Activated CD4-positive, alpha-beta T cell treated with anti-CD3 and anti-CD28 coated beads, Interleukin-2, amount 10 ng/mL, durations not matched to agents 7 days and 5 days (primary cell): ENCODE measurements at places on chromosomes 1 and 21. TPM values are rescaled to one million over a fixed set of nuclear protein-coding genes. Genes with fewer than 3 reads are reported as not detected.

GRCh38 chr1:160830321-160831153 is 32.1 kb downstream of the CD244 start:
- H3K4me1 ChIP-seq, result peaks cover 27% of the 10 kb centered on the region
- no peak overlapping the region for H3K27ac ChIP-seq
- no peaks in the 10 kb centered on the region for H3K27me3 ChIP-seq

- peaks cover 9% of the 10 kb centered on the region for H3K27me3 ChIP-seq
- H3K27ac ChIP-seq, result no peak overlapping the region
- no peaks in the 10 kb centered on the region for H3K36me3 ChIP-seq
- DNase-seq, result peak; percentile 78
- H3K4me1 ChIP-seq, result peaks cover 7% of the 10 kb centered on the region
These were observed 6.4 kb upstream of the GUCA2B start for GRCh38 chr1:42146626-42147320.

- H3K4me1 ChIP-seq, result no peaks in the 10 kb centered on the region
- H3K27me3 ChIP-seq, result no peaks in the 10 kb centered on the region
- no peaks in the 10 kb centered on the region for H3K36me3 ChIP-seq
These were observed 305.1 kb downstream of the NPHP4 start for GRCh38 chr1:5686925-5687706.

DNA sequence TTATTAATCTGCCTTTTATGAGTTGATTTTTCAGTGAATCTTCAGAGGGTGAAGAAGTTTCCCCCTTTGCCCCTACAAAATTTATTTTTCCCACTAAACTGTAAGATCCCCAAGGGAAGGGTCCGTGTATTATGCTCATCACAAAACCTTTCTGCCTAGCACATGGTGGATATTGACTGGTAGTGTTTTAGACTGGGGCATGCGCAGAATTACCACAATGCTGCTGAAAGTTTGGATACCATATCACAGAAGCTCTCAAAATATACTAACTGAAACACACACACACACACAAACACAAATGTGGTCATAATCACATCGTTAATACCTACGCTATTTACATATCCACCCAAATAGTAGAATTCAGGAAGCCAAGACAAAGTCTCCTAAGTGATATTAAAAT is 28.0 kb upstream of the DMRTB1 start:
- peaks cover 12% of the 10 kb centered on the region for H3K27me3 ChIP-seq
- no peaks in the 10 kb centered on the region for H3K36me3 ChIP-seq
- H3K27ac ChIP-seq, result no peak overlapping the region
- no peak for DNase-seq
- peaks cover 3% of the 10 kb centered on the region for H3K4me1 ChIP-seq

Gene NEK2
- 49.0 TPM for total RNA-seq

DNA sequence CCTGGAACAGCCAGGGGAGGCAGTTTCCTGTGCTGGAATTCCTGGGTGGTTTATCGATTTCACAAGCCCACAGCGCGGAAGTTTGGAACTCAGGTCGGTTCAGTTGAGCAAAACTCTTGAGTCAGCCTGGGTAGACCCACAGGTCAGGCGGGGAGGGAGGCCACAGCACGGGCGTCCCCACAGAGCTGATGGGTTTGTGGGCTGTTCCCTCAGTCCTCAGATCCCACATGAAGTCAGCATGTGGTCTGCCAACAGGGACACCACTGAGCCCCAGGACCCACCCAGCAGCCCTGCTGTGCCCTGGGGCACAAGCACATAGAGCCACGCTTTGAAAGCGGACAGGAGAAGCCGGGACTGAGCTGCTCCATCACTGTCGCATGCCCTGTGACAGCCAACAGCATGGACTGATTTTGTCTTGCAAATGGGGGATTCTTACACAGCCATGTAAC is 17.4 kb downstream of the BMP8A start:
- H3K27ac ChIP-seq, result no peak overlapping the region
- peaks cover 19% of the 10 kb centered on the region for H3K4me1 ChIP-seq
- DNase-seq, result no peak
- H3K36me3 ChIP-seq, result no peaks in the 10 kb centered on the region

DNA sequence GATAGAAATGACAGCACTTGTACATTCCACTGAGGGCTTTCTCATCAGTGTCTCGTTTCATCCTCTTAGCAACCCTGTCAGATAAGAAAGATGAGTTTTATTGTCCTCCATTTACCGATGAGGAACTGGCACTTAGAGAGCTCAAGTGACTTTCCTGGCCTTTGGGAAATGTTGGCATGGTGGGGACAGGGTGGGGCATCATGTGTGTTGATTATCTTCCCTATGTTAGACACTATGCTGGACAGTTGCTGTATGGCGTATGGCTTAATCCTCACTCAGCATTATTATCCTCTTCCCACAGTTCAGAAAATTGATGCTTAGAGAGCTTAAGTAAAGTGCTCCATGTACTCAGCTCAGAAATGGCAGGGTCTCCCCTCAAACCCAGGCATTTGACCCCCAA is 163.2 kb downstream of the CAMTA1 start:
- no peaks in the 10 kb centered on the region for H3K27me3 ChIP-seq
- H3K27ac ChIP-seq, result no peak overlapping the region
- DNase-seq, result no peak
- H3K36me3 ChIP-seq, result no peaks in the 10 kb centered on the region
- H3K4me3 ChIP-seq, result no peak overlapping the region
- no peaks in the 10 kb centered on the region for H3K4me1 ChIP-seq

- no peaks in the 10 kb centered on the region for H3K4me1 ChIP-seq
- H3K27ac ChIP-seq, result no peak overlapping the region
- H3K4me3 ChIP-seq, result no peak overlapping the region
- no peak for DNase-seq
- no peaks in the 10 kb centered on the region for H3K36me3 ChIP-seq
- no peaks in the 10 kb centered on the region for H3K27me3 ChIP-seq
These were observed 40.8 kb upstream of the COL6A1 start for GRCh38 chr21:45940621-45941337.

DNA sequence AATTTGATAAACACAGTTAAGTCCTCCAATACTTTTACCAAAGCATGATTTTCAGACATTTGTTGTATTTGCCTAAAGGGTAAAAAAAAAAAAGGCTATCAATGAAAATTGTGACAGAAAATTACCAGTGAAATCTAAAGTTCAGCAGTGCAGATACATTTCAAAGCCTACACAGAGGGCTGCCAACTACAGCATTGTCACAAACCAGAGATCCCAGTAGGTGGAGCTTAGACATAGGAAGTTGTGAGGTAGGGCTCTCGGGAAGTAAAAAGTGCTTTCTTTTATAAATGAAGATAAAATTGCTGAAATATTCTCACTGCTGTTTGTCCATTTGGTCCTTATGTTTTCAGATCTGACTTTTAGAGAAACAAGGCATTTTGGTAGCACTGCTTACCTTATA is 123.0 kb downstream of the DYRK1A start:
- DNase-seq, result no peak
- H3K36me3 ChIP-seq, result peaks cover 46% of the 10 kb centered on the region
- H3K27me3 ChIP-seq, result no peaks in the 10 kb centered on the region
- H3K27ac ChIP-seq, result peak overlapping the region; percentile 20
- peaks cover 9% of the 10 kb centered on the region for H3K4me1 ChIP-seq
- H3K4me3 ChIP-seq, result no peak overlapping the region

Gene SLC22A15
- total RNA-seq, result 0.20 TPM

GRCh38 chr1:83500987-83501591 is 497.8 kb downstream of the TTLL7 start:
- no peak overlapping the region for H3K4me3 ChIP-seq
- no peaks in the 10 kb centered on the region for H3K27me3 ChIP-seq
- no peak overlapping the region for H3K27ac ChIP-seq
- H3K4me1 ChIP-seq, result peaks cover 42% of the 10 kb centered on the region

- DNase-seq, result no peak
- H3K4me3 ChIP-seq, result no peak overlapping the region
- H3K36me3 ChIP-seq, result no peaks in the 10 kb centered on the region
- no peaks in the 10 kb centered on the region for H3K4me1 ChIP-seq
These were observed 154.5 kb upstream of the KCND3 start for GRCh38 chr1:112143871-112144441.

DNA sequence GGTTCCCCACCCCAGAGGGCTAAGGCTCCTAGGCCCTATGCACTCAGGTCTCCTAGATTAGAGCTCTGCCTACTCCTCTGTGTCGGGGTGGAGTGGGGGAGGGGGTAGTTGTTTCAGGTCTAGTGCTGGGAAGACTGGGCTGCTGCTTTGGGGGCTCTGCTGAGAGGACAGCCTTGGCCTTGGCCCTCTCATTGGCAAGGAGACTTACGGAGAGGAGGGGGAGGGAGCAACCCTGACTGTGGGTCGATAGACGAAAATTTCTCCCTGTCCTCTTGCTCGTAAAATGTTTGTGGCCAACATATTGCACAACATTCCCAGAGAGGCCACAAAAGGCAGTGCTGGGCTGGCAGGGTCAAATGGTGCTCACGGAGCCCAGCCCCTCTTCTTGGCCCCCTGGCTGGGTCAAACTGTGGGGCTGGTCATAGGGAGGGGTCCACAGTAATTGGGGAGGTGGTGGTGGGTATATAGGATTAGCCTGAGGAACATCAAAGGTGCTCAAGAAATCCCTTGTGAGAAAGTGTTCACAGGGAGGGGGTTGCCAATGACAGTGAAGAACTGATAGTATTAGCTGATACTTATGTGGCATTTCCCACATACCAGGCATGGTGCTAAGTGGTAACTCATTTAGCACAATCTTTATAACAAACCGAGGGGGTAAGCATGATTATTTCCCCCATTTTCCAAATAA is 8.5 kb upstream of the DMBX1 start:
- H3K27me3 ChIP-seq, result peaks cover 48% of the 10 kb centered on the region
- H3K4me3 ChIP-seq, result no peak overlapping the region
- H3K4me1 ChIP-seq, result no peaks in the 10 kb centered on the region
- H3K36me3 ChIP-seq, result no peaks in the 10 kb centered on the region
- H3K27ac ChIP-seq, result no peak overlapping the region

- no peak overlapping the region for H3K4me3 ChIP-seq
- H3K4me1 ChIP-seq, result no peaks in the 10 kb centered on the region
- H3K36me3 ChIP-seq, result peaks cover 7% of the 10 kb centered on the region
These were observed 67.6 kb downstream of the PKN2 start for GRCh38 chr1:88751714-88752113.

- no peak overlapping the region for H3K27ac ChIP-seq
- DNase-seq, result no peak
- H3K27me3 ChIP-seq, result no peaks in the 10 kb centered on the region
These were observed 30.0 kb downstream of the PPP2R5A start for GRCh38 chr1:212315184-212315583.

DNA sequence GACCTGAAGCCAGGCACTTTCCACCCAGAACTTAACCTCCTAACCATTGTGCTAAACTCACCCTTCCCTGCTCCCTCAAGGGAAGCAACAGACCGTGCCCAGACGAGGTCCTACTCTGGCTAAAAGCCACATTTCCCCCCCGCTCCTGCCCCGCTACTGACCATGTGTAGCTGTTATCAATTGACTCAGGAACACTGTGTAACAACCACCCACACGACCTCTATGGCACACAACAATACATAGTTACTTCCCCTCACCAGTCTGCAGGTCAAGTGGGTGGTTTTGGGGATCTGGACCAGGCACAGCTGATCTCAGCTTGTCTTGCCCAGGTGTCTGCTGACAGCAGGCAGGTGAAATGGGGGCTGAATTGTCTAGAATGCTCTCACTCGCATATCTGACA is 40.1 kb downstream of the CAMK2N1 start:
- DNase-seq, result no peak
- no peaks in the 10 kb centered on the region for H3K36me3 ChIP-seq
- H3K4me1 ChIP-seq, result no peaks in the 10 kb centered on the region
- peaks cover 17% of the 10 kb centered on the region for H3K27me3 ChIP-seq
- H3K4me3 ChIP-seq, result no peak overlapping the region
- H3K27ac ChIP-seq, result no peak overlapping the region

Gene NLRP3
- 1.4 TPM for total RNA-seq

GRCh38 chr21:26351661-26352060 is 181.1 kb upstream of the APP start:
- no peak overlapping the region for H3K27ac ChIP-seq
- H3K36me3 ChIP-seq, result no peaks in the 10 kb centered on the region
- no peak overlapping the region for H3K4me3 ChIP-seq
- no peak for DNase-seq
- H3K27me3 ChIP-seq, result no peaks in the 10 kb centered on the region

DNA sequence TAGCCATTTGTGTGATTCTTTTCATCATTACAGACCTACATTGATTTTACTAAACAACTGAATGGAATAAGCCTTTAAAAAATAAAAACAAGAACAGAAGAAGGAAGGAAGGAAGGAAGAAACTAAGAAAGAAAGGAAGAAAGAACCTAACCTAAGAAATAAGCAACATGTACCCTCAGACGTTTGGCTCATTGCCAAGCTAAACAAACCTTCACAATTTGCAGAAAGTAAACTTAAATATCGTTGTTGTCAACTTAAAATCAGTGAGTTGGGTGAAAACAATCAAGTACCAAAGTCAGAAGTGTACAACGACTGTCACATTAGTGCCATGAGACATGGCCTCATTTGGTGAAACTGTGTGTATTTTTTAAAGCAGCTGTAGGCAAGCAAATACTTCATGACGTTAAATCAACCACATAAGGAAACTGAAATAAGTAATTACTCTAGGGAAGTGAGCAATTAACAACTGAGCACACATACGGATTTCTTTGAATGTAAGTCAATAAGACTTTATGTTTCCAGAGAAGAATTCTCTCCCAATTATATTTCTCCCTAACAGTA is 313.1 kb upstream of the TMPRSS15 start:
- no peak overlapping the region for H3K27ac ChIP-seq
- H3K4me3 ChIP-seq, result no peak overlapping the region
- H3K36me3 ChIP-seq, result no peaks in the 10 kb centered on the region
- H3K4me1 ChIP-seq, result no peaks in the 10 kb centered on the region
- DNase-seq, result no peak

DNA sequence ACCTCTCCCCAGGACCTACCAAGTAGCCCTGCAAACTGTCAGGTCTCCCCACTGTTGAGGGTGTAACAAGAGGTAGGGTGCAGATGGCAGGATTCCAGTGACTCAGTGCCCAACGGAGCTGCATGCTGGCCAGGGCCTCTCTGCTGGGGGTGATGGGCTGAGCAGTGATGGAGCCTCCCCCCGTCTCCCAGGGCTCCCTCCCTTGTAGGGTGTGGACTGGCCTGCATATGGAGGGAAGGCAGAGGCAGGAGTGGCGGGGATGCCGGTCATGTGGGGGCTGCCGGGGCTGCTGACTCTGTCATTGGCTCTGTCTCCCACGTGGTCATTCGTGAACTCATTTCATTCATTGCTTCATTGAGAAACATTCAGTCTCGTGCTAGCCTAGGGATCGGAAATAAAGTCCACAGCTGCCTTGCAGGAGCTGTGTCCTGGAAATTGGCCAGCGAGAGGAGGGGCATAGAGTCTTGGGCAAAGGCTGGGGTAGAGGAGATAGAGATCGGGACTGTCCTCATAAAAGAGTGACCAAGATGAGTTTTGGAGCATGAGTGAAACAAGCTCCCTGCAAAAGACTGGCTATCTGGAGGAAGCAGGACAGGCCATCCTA is 22.9 kb upstream of the DISP3 start:
- no peaks in the 10 kb centered on the region for H3K36me3 ChIP-seq
- no peaks in the 10 kb centered on the region for H3K27me3 ChIP-seq
- H3K27ac ChIP-seq, result no peak overlapping the region
